Sigmoid colon (tissue), 7 donors: ENCODE measurements at places on chromosomes 16 and 17. TPM values are rescaled to one million over a fixed set of nuclear protein-coding genes. Genes with fewer than 3 reads are reported as not detected.

- H3K4me1 ChIP-seq: no peaks in the 10 kb centered on the region
- no peak overlapping the region for H3K4me3 ChIP-seq
- peak; percentile 40 for DNase-seq
- no peaks in the 10 kb centered on the region for H3K27me3 ChIP-seq
These were observed 38.4 kb downstream of the TNFRSF13B start for GRCh38 chr17:16933317-16934132.

DNA sequence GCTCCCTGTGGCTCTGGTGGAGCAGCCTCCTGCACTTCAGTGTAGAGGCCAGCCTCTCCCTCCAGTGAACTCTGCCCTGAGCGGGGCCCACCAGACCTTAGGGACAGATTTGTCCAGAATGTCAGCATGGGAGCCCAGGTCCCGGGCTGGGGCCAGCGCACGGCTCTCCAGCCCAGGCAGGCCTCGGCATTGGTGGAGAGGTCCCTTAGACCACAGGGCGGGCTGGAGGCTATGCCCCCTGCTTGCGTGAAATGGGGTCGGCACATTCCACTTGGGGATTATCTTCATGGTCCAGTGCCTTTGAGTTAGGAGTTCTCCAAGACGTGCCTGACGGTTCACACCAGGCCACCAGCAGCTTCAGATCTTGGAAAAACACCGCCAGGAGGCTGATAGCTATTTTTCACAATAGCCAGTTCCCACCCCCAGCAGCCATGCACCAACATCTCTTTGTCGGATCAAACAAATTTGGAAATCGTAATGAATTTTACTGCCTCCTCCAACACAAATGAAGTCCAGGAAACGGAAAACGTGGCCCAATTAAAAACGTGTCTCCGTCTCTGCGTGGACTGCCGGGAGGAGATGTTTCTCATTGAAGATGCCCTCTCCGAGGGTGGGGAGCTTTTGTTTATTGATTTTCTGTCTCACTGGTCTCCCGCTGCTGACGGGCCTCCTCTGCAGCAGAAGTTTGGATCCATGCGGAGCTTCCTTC, 110.0 kb upstream of the CIBAR2 start:
- H3K4me1 ChIP-seq: peaks cover 29% of the 10 kb centered on the region
- no peak overlapping the region for H3K4me3 ChIP-seq
- H3K27ac ChIP-seq: no peak overlapping the region
- H3K27me3 ChIP-seq: no peaks in the 10 kb centered on the region
- no peak for DNase-seq

The ATP1B2 gene
- total RNA-seq: 4.2 TPM

DNA sequence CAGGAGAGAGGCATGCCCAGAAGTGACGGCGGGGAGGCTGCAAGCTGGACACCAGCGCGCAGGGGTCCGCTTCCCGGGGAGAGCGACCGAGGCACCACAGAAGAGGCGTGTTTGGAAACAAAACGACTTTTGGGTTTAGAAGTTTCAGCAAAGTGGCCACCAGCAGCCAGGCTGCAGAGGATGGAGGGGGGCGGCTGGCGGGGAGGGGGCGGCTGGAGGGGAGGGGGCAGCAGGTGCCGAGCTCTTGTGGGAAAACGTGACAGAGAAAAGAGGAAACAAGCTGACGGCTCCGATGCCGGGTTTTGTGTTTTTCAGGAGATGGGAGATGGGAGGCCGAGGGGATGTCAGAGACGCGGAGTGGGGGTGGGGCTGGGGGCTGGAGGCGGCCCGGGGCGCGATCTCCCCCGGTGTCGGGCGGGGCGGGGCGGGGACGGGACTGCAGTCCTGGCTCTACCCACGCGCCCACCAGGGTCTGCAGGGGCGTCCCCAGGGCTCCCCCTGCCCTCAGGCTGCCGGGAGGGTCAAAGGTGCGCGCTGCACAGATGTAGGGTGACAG, 32.1 kb upstream of the RPH3AL start:
- H3K4me3 ChIP-seq: peak overlapping the region; percentile 66
- no peak for DNase-seq
- H3K27me3 ChIP-seq: peaks cover 37% of the 10 kb centered on the region
- peaks cover 16% of the 10 kb centered on the region for H3K4me1 ChIP-seq
- H3K27ac ChIP-seq: peak overlapping the region; percentile 66

The CCDC78 gene
- 0.49 TPM for total RNA-seq

- H3K27ac ChIP-seq: no peak within 1 kb of the TSS
- peaks cover 74% of the 10 kb centered on the region for H3K27me3 ChIP-seq
- peak within 1 kb of the TSS; percentile 55 for H3K4me3 ChIP-seq
- no peaks in the 10 kb centered on the region for H3K36me3 ChIP-seq
These were observed at the start of gene RTN4RL1 for GRCh38 chr17:2025220-2025621. TSS of gene RTN4RL1 (minus strand) at chr17:2025334. CDS start at chr17:2024865, 469 bp downstream.
